ENCODE measurements at places on chromosomes 5 and 9. TPM values are rescaled to one million over a fixed set of nuclear protein-coding genes. Genes with fewer than 3 reads are reported as not detected.

The ORM2 gene
- total RNA-seq: not detected

The ASS1 gene
- 50.8 TPM for total RNA-seq

- DNase-seq: peak; percentile 1
These were observed 106.8 kb upstream of the NREP start for GRCh38 chr5:111863801-111864200.

- DNase-seq: no peak
These were observed 34.0 kb downstream of the CDC42SE2 start for GRCh38 chr5:131297886-131298285.

- DNase-seq: no peak
These were observed 25.9 kb downstream of the STOM start for GRCh38 chr9:121344184-121344583.

DNA sequence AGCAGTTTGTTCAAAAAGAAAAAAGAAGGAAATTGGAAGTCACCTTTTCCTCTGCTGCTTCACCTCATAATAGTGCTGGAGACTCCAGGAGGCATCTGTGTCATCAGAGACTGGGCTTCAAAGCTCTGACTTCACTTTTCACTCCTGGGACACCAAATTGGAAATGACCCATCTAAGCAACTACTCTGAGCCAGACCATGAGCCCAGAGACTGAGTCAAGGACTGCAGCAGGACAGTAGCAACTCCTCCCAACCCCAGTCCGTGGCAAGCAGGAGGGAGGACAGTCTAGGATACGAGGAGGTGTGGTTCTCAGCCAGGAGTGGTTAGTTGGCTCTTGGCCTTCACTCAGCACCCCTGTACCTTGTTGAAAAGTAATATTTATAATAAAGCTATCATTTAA, 131.5 kb downstream of the INSYN2B start:
- no peak for DNase-seq

- peak; percentile 55 for DNase-seq
These were observed 111.1 kb upstream of the EQTN start for GRCh38 chr9:27408001-27408400.

DNA sequence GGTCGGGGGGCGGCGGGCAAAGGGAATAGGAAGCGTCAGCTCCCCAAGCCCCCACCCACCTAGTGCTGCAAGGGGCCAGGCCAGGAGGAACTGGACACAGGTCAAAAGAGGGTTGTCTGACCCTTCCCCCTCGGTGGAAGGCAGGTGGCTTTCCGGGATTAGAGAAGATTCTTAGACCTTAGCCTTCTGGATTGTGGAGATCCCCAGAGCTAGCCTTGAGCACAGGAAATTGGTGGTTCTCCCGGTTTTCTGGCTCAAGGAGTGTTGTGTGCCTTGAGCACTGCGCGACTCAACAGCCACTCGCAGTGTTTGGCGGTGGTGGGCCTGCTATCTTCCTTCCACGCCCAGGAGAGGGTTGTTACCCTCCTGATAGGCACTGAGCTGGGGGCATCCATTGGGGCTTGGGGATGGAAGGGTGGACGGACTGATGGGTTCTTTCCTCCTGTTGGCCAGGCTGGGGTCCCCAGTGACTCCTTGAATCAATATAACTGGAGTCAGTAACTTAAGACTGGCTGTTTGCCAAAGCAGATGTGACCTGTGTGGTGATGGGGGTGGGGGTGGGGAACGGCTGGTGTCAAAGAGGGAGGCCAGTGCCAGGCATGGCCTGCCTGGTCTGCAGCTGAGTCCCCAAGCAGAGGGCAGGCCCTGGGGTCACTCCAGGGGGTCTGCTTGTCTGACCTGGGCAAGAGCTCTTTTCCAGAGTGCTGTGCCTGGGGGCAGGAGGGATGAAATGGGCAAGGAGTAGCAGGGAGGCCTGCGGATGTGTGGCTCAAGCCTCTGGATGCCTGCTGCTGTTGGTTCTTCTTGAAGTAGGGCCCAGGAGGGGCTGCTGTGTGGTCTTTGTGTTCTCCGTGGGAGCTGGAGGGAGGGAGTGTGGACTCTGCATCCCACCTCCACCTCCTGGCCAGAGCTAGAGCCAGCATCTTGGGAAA, 2.1 kb downstream of the FGF18 start:
- no peak for DNase-seq

All from kidney epithelial cell (primary cell).